ENCODE measurements at places on chromosomes 7 and 10. TPM values are rescaled to one million over a fixed set of nuclear protein-coding genes. Genes with fewer than 3 reads are reported as not detected.

Gene FEZF1
- not detected for polyA plus RNA-seq

Gene SFMBT2
- 6.6 TPM for polyA plus RNA-seq

Gene RPEL1
- 0.15 TPM for polyA plus RNA-seq

Gene CXCL12
- 604 TPM for polyA plus RNA-seq

Gene LARP4B
- polyA plus RNA-seq = 41.9 TPM

Gene ABLIM1
- polyA plus RNA-seq = 96.4 TPM

Gene MBL2
- not detected for polyA plus RNA-seq

Gene GGCT
- 84.9 TPM for polyA plus RNA-seq

Gene TWNK
- 14.0 TPM for polyA plus RNA-seq

Gene CCL26
- polyA plus RNA-seq = 0.17 TPM

Gene ZNF786
- polyA plus RNA-seq = 10.0 TPM

Gene CBLL1
- 24.9 TPM for polyA plus RNA-seq

Gene HSPA12A
- polyA plus RNA-seq = 49.4 TPM

Gene SLC18A3
- not detected for polyA plus RNA-seq

Gene GPR37
- polyA plus RNA-seq = 1.8 TPM

Gene GPR26
- polyA plus RNA-seq = 0.01 TPM

Gene TDRD1
- not detected for polyA plus RNA-seq

Gene SRGN
- 26.1 TPM for polyA plus RNA-seq

Gene SGCE
- 103 TPM for polyA plus RNA-seq

Gene IPMK
- polyA plus RNA-seq = 9.6 TPM

Gene SFTPA2
- 0.05 TPM for polyA plus RNA-seq

Gene MUC3A
- polyA plus RNA-seq = 0.57 TPM

Gene NUTM2D
- 11.9 TPM for polyA plus RNA-seq

Gene ABCB8
- polyA plus RNA-seq = 20.5 TPM

Gene SLC13A1
- 18.8 TPM for polyA plus RNA-seq

Gene CRYGN
- polyA plus RNA-seq = 3.6 TPM

Gene UNCX
- 6.5 TPM for polyA plus RNA-seq

Gene HYAL4
- not detected for polyA plus RNA-seq

Gene SLC4A2
- 90.3 TPM for polyA plus RNA-seq

Gene OR13A1
- polyA plus RNA-seq = 0.09 TPM

Gene DKK1
- 36.4 TPM for polyA plus RNA-seq

Gene ANKRD7
- 4.1 TPM for polyA plus RNA-seq

Gene MOGAT3
- 0.53 TPM for polyA plus RNA-seq

Gene CCL24
- polyA plus RNA-seq = not detected

Gene FAM25A
- polyA plus RNA-seq = not detected

Gene GPNMB
- polyA plus RNA-seq = 19.8 TPM

Gene TAC1
- polyA plus RNA-seq = 0.60 TPM

Gene DRGX
- not detected for polyA plus RNA-seq

Gene ARHGEF5
- 36.9 TPM for polyA plus RNA-seq

Gene PAPOLB
- 0.16 TPM for polyA plus RNA-seq

Gene AKR1C8
- 0.13 TPM for polyA plus RNA-seq

Gene FKBP6
- 0.25 TPM for polyA plus RNA-seq

Gene CFTR
- 3.0 TPM for polyA plus RNA-seq

Gene GIMAP1
- polyA plus RNA-seq = 3.4 TPM

Gene FMC1
- polyA plus RNA-seq = 39.0 TPM

Gene LSM5
- 94.1 TPM for polyA plus RNA-seq

Measured in right renal pelvis (tissue), 4 donors.